ENCODE measurements at places on chromosomes 16 and 17. TPM values are rescaled to one million over a fixed set of nuclear protein-coding genes. Genes with fewer than 3 reads are reported as not detected.

The DHRS7C gene
- total RNA-seq = not detected

The TSNAXIP1 gene
- 7.5 TPM for total RNA-seq

The RNF213 gene
- 31.9 TPM for total RNA-seq

DNA sequence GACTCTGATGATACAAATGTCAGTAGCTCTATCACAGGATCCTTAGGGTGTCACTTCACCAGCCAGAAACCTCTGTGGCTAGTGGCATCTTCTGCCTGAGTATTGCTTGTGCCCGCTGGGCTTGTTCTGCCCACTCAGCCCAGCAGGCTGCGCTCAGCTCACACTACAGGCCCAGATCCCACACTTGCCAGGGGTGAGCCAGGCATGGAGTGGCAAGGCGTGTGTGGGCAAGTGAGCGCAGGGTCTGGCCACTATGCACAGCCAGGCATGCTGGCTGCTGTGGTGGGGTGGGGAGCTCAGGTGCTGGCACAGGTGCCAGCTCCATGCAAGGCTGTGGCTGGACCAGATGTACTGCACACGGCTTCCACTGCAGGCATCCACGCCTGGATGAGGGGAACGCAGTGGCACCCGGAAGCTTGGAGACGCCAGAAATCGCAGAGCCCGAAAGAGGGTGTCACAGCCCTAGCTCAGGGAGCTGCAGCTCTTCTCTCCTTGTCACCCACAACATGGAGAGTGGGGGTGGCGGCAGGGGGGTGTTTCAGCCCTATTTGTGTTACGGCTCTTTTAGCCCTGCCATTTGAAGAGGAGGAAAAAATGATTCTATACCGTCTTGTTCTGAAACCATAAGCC, 10.2 kb downstream of the CFAP97D1 start:
- no peak for DNase-seq

DNA sequence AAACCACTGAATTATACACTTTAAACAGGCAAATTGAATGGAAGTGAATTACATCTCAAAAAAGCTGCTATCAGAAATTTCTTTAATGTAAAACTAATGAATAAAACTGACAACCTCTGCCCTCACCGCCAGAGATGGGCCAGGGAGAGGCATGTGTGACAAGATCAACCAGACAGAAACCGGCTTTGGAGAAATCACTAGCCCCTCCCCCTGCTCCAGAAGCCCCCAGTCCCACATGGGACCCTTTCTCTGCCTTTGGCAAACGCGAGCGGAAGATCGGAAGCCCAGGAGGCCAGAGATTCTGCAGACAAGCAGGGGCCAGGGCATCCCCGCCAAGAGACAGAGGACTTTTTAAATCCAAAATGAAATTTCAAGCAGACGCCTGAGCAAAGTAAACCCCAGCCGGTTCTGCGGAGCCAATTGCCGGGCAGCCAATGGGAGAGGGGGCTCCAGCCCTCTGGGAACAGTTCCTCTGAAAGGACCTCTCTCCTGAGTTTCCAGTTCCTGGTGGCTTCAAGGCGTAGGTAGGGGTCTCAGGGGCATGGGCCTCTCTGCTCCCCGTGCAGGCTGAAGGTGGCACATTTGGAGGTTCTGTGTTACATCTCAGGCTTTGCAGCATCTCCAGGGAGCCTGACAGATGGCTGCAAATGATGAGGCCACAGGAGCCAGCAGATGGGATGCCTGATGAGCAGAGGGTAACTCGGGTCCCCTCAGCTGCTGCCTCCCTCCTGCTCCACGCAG, 118.1 kb downstream of the GSG1L start:
- DNase-seq = no peak

DNA sequence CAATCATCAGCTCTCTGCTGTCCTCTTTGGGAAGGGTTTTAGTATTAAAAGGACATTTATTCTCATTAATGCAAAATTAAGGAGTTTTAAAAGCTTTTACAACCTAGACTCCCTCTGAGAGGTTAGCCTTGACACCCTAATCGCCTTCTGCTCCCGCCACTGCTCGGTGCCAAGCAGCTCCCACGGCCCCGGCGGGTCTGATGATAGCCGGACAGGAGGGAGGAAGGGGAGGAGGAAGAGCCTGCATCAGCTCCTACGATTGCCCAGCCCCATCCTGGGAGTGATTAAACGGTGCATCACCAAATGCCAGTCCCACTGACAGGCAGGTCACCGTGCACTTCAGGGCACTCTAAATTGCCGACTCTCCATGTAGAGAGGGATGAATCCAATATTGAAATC, 8.3 kb downstream of the SHPK start:
- no peak for DNase-seq

GRCh38 chr16:9419161-9419560, 327.7 kb downstream of the HAPSTR1 start:
- no peak for DNase-seq

- DNase-seq = no peak
Measured at GRCh38 chr17:81956607-81957589, 4.1 kb downstream of the NOTUM start.

DNA sequence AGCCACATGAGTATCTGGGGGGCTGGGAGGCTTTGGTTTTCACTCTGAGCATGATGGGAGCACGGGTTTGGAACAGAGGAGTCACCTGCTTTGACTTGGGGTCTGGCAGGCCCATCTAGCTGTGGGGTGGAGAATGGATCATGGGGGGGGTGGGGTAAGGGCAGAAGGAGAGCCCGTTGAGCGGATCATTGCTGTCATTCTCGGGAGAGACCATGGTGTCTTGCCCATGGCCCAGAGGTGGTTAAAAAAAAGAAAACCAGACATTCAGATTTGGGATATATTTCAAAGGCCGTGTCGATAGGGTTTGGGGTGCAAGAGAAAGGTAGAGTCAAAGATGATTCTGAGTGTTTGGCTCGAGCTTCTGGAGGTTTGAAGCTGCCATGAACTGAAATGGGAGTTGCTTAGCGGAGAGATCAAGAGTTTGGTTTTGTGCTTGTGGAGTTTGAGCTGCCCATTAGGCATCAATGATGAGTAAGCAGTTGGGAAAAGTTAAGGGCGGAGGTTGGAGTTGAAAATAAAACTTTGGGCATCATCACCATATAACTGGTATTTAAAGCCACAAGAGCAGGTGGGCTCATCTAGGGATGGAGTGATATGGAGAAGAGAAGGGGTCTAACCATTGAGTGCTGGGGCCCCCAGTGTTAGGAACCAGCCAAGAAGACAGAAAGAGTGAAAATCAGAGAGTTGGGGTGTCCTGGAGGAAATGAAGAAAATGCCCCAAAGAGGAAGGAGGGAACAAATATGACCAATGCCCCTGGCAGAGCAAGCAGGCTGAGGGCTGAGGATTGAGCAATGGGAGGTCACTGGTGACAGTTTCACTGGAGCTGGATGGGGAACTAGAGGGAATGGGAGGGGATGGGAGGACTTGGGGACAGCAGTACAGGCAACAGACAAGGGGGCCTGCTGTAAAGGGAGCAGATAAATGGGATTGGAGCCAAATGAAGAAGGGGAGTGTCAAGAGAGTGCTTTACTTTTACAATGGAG, 1.9 kb downstream of the NOD2 start:
- DNase-seq = no peak

- DNase-seq = no peak
Measured at GRCh38 chr17:36055921-36056520, 8.1 kb upstream of the CCL18 start.

GRCh38 chr17:14747603-14747950, 446.7 kb downstream of the HS3ST3B1 start:
- DNase-seq = no peak

DNA sequence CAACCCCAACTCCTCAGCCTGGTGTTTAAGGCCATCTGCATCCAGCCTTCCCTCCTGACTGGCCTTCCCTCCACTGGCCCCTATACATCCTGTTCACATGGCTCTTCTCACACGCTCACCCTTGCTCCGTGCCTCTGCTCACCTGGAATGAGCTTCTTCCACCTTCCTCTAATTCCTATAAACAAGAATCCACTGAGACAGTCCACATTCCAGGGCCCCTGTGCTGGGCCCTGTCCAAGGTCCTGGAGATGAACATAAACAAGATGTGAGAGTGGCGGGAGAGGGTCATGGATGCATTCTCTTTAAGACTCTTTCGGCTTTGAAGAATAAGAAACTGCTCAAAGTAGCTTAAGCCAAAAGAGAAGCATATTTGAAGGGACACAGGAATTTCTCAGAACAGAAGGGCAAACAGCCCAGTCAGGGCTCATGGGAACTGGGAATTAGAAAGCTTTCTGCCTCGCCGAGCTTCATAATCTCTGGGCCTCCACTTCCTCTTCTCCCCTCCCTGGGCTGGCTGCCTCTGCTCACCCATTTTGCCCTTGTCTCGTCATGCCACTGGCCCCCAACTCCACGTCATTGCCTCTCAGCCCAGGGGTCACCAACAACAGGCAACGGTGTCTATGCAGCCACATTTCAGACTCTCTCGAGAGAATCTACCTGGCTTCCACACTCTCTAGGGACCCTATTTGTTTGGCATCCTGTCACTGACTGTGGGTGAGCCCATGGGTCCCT, 13.5 kb downstream of the SPPL2C start:
- DNase-seq = peak; percentile 45

DNA sequence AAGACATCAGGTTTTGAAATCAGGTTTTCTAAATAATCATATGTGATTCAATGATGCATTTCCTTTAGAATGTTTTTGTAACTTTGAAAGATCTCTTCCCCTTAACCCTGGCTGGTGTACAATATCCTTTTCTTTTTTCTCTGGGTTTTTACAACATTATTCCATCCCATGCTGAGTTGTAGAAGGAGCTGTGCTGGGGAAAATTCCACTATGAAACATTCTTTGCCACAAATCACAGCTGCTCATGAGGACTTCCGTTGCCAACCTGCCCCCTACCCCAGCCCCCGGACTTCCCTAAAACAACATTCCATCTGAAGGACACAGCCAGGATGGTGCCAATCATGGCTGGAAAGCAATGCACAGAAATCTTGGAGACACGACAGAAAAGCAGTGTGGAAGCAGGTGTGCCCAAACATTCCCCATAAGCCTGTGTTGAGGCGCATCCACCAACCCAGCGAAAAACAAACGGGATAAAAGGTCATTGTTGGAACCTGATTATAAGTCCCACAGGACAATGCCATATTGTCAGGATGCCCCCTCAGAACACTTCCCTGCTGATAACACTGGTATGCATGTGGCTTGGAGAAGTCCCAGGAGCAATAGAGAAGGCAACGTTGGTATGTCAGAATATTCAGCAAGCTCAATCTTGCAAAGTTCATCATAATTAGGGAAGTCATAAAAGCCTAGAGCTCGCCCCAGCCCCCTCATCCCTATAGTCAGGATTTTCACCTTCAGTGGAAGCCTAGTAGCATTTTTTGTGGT, 475.0 kb downstream of the HS3ST3B1 start:
- no peak for DNase-seq

DNA sequence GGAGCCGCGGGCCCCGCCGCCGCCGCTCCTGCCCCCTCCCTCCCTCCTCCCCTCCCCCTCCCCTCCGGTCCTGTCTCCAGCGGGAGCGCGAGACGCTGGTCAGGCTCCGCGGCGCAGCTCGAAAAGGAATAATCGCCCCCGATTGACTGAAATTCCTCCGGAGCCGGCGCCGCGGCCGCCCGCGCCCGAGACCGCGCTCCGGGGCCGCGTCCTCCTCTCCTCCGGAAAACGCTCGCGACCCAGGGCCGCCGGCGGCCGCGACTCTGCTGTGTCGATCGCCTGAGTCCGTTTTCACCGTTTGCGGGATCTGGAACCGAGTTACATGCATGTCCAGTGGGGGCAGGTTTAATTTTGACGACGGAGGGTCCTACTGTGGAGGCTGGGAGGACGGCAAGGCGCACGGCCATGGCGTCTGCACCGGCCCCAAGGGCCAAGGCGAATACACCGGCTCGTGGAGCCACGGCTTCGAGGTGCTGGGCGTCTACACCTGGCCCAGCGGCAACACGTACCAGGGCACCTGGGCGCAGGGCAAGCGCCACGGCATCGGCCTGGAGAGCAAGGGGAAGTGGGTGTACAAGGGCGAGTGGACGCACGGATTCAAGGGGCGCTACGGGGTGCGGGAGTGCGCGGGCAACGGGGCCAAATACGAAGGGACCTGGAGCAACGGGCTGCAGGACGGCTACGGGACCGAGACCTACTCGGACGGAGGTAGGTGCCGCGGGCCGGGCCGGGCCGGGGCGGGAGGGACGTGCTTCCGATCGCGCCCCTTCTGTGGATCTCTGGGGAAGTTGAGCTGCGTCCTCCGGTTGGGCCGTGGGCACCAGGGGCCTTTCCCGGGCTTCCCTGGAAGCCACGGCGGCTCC, 744 bp downstream of the JPH3 start:
- no peak for DNase-seq

DNA sequence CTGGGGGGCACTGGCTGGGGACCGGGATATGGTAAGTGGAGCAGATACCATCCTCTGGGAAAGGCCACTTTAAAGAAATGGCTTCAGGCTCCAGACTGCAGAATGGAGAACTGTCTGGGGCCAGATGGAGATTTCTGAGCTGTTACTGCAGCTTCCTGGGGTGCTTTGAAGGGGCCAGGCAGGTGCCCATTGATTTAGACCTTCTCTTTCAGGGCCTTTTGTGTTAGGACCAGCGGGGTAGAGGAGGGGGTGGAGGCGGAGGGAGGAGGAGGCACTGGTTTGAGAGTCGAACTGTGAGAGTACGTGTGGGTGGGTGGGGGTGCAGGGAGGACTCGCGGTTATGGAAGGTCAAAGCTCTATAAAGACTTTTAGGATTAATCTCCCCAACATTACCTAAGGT, 11.4 kb downstream of the NECAB2 start:
- no peak for DNase-seq

- DNase-seq = no peak
Measured at GRCh38 chr16:74846714-74847113, 72.1 kb upstream of the FA2H start.

GRCh38 chr17:12745486-12745885, 43.8 kb upstream of the ARHGAP44 start:
- DNase-seq = no peak
